ENCODE measurements at places on chromosomes 16 and 17.

- DNase-seq: no peak
Observed at GRCh38 chr17:56506349-56506748, 87.2 kb upstream of the NOG start.

GRCh38 chr17:33218698-33219601 lies 74.1 kb downstream of the ASIC2 start:
- no peak for DNase-seq

GRCh38 chr17:18990331-18990730 lies 14.2 kb downstream of the FAM83G start:
- no peak for DNase-seq

DNA sequence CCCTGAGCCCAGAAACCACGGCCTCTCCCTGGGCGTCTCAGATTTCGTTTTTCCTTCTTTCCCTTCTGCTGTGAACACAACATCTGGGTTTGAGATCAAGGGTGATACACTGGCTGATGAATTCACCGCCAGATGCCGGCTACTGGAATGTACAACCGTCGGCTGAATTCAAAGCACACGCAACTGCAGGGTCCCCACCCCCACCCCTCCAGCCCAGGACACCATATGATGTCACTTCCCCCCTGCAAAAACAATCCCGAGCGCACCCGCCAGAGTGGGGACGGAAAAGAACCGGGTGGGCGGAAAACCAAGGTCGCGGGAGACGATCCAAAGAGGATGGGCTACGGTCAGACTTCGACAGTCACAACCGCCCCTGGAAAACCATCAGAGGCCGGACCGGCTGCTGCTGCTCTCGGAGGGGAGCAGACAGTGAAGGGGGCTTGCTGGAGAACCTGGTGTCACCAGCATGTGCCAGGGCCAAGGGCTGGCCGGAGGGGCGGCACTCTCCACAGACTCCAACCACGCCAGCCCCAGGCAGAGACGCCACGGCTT lies 23.3 kb downstream of the CEP295NL start:
- peak; percentile 89 for DNase-seq

GRCh38 chr16:55672471-55672870 lies 16.7 kb downstream of the SLC6A2 start:
- DNase-seq: peak; percentile 27

GRCh38 chr16:57265850-57266530 lies 18.5 kb downstream of the PLLP start:
- no peak for DNase-seq

DNA sequence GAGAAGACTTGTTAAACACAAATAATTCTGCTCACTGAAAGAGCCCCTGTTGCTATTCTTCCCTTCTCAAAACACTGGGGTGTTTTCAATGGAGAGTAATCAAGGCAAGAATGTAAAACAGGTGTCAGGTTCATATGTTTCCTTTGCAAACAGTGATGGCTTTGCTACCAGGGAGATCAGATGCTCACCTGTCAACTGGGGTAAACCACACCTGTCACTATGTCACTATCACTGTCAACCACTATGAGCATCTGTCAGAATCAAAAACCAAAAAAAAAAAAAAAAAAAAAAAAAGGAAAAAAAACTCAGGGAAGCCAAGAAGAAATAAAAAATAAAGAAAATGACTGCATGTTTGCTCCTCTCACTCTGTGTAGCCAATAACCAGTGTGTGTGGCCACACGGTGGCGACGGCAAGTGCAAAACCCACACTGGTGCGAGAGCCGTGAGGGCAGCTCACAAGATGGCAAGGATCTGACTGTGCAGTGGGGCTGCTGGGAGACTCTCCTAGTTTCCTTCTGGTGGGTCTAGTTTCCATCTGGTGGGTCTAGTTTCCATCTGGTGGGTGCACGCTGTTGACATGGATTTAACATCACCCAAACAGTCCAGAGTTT lies 22.7 kb downstream of the USP22 start:
- DNase-seq: no peak

- DNase-seq: peak; percentile 16
Observed at GRCh38 chr16:21656795-21657768, 4.7 kb upstream of the IGSF6 start.

DNA sequence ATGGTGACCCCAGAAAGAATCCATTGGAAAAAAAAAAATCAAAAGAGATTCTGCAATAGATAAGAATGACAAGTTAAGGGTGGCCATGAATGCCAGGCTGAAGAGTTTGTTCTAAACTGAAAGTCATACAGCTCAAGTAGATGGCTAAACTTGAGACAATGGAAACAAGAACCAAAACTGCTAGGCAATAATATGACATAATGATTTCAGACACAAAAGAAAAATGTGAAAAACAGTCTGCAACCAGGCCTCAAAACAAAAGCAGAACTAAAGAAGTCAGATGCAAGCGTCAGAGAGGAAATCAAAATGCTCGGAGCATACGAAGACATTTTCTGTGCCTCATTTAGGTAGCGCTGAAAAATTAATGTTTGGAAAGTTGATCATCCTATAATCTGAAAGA lies 54.4 kb upstream of the YPEL2 start:
- no peak for DNase-seq

GRCh38 chr17:689556-690275 lies 24.9 kb downstream of the VPS53 start:
- no peak for DNase-seq

DNA sequence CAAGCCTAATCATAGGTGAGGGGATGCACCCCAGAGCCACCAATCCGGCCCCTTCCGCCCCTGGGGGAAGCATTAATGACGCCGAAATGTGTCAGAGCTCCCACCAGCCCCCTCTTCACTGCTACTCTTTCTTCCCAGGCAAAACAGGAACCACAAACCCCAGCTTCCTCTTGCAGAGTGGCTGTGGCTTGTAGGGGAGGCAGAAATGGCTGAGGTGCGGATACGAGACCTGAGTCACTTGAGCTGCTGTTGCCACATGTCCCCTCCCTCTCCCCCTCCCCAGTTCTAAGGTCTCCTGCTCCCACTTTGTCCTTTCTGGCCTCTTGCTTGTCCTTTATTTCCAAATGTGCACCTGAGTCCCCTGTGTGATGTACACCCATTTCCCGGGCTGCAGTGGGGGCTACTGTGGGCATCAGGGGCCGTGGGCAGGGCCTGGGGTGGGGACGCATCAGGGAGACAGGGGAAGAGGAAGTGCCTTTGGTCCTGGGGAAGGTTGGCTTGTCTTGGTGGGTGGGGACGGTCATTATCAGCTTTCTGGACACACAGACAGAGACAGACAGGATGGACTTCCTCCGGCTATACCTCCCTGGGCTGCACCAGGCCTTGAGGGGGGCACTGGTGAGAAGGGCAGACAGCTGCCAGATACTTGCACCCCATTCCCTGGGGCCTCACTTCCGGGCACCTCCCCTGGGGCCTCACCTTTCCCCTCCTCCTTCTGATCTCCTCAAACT lies at the start of gene APOBR:
Gene APOBR, plus strand, starts transcription at position 523 of the 731 bp plus-strand sequence. Its CDS starts 39 bp downstream, at position 562.
- DNase-seq: no peak

- DNase-seq: no peak
Observed at GRCh38 chr17:70099294-70099693, 24.3 kb downstream of the KCNJ16 start.

GRCh38 chr16:50665128-50665878 lies 15.8 kb downstream of the SNX20 start:
- DNase-seq: peak; percentile 26

GRCh38 chr16:80931801-80932707 lies 74.6 kb downstream of the CMC2 start:
- DNase-seq: peak; percentile 24

- DNase-seq: no peak
Observed at GRCh38 chr16:50440531-50440930, 71.7 kb upstream of the BRD7 start.

DNA sequence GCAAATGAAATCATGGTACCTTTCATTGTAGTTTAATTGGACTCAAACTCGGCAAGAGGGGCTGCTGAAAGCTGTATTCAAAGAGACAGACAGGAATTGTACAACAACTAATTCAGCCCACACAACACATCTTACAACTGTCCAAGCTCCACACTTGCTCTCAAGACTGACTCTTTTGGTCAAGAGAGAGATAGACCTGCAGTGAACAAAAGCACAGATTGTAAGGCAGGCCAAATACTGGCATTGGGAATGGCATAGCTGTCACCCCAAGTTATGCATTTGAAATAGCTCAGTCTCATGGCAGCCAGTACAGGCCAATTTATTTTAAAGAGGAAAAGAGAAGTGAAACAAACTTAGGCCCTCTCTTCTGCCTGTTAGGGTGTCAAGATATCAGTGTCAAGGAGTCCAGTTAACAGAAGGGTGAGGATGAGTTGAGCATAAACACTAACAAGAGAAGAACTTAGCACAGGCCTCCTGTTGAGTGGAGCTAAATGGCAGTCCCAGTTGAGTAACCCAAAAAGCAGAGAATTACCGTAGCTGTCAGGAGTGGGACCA lies 215.7 kb downstream of the IRX3 start:
- DNase-seq: no peak

GRCh38 chr17:19647697-19648474 lies 665 bp upstream of the ALDH3A2 start:
- DNase-seq: no peak

GRCh38 chr16:783404-784161 lies 4.6 kb downstream of the RPUSD1 start:
- no peak for DNase-seq

DNA sequence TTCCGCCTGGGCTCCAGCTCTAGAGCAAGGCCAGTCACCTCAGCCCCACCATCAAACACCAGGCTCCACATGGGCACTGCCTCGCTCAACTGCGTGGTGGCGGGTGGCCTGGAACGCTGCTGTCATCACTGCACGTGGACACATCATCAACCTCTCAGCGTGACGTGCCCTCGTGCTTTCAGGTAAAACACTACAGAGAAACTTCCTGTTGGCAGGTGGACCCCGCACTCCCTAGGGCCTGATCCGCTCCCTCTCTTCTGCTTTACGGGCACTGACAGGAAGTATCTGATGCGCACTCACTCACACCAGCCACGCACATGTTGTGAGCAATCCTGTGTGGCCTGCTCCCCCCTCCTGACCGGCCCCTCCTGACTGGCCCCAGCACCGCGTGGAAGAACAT lies 87.4 kb downstream of the ANKRD11 start:
- DNase-seq: no peak

GRCh38 chr16:51313198-51313597 lies 162.1 kb upstream of the SALL1 start:
- DNase-seq: no peak

GRCh38 chr16:86018071-86018470 lies 119.1 kb downstream of the IRF8 start:
- DNase-seq: no peak

- DNase-seq: no peak
Observed at GRCh38 chr16:27471661-27472060, 69.7 kb downstream of the IL21R start.

DNA sequence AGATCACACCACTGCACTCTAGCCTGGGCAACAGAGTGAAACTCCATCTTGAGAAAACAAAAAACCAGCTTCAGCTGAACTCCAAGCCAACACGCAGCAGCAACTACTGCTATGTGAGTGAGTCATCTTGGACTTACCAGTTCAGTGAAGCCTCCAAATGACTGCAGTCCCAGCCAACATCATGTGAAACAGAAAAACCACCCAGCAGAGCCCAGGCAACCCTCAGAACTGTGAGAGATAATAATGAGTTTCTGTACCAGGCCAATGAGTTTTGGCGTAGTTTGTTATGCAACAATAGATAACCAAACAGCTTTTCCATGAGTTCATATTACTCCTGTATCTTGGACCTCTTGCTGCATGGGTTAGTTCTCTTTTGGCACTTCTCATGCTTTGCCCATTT lies 23.3 kb downstream of the PHF12 start:
- DNase-seq: no peak

- DNase-seq: no peak
Observed at GRCh38 chr17:19578545-19578944, 44.9 kb downstream of the SLC47A1 start.
